GM12864 (cell line): ENCODE measurements at places on chromosomes 13 and 19.

DNA sequence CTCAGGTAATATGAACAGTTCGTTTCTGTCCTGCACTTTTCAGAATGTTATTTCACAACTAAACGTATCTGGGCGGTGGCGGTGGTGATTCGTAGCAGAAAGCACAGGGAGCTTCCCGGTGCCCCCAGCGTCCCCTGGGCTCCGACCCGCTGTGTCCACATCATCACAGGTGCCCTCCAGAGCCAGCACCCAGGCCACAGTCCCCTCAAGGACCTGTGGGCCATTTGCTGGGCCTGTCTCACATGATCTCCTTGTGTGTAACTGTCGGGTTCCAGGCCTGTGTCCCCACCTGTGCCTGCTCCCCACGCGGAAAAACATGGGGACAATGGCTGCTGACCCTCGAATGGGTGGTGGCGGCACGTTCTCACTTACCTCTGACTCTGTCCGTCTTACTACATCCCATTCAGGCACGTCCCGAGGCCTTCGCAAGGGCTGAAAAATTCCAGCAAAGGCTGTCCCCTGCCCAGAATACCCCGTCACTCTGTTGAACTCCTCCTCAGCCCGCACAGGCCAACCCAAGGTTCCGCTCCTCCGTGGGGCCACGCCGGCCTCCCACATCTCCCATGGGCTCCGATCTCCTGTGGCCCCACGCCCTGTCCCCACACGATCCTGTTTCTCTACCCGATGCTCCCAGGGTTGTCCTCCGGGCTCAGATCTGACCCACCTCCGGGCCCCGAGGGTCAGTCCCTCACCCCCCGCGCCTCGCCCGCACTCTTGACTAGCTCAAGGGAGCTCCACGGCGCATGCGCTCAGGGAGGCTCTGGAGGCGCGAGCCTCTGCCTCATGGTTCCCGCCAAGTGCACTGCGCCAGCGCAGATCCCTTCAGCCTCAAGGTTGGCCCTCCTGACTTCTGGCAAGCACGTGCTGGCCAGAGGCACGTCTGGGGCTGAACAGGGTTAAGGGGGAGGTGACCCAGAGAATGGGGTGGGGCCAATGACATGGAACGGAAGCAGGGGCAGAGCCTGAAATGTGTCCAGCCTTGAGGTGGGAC lies 21.2 kb downstream of the DEDD2 start:
- no peak for DNase-seq

DNA sequence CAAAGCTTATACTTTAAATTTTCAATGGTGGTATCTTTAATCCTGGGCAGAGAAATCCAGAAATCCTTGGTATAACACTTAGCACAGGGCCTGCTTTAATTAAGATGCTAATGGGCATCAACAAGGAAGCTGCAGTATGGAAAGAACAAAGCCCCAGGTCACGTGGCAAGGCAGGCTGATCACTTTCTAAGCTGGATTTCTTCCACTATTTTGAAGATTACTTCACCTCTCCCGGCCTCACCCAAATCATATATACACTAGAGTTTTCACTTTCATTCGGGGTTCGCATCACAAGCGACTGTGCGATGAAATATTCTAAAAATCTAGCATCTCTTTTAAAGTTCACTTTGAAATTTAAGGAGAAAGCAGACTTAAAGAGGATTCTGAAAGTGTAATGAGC lies 71.8 kb downstream of the STARD13 start:
- no peak for DNase-seq

DNA sequence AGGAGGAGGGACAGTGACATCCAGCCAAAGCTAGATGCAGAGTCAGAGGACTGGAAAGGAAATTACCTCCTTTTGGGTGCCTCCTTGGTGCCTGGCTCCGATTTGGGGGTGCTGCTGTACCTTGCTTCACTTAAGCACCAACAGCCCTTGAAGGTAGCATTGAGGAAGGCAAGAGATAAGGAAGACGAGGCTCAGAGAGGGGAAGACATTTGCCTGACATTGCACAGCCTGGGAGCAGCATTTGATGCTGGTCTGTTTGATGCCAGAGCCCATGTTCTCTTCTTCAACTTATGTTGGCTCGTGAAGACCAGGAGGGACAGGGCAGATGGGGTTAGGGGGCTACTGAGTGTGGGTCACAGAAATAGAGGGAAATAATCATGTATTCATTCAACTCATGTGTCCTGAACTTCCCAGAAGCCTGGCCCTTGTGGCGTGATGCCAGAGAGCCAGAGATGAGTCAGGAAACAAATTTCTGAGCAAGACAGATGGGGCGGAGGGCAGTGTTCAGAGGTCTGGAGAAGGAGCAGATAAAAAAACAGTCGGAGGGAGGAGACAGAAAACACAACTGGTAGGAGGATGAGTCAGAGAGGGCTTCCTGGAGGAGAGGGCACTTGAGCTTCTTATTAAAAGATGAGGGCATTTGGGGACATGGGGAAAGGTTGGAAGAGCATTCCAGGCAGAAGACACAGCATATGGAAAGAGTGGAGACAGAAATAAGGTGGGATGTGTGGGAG lies 3.0 kb upstream of the C19orf81 start:
- no peak for DNase-seq

GRCh38 chr13:110528371-110528770 lies 33.2 kb downstream of the RAB20 start:
- no peak for DNase-seq

DNA sequence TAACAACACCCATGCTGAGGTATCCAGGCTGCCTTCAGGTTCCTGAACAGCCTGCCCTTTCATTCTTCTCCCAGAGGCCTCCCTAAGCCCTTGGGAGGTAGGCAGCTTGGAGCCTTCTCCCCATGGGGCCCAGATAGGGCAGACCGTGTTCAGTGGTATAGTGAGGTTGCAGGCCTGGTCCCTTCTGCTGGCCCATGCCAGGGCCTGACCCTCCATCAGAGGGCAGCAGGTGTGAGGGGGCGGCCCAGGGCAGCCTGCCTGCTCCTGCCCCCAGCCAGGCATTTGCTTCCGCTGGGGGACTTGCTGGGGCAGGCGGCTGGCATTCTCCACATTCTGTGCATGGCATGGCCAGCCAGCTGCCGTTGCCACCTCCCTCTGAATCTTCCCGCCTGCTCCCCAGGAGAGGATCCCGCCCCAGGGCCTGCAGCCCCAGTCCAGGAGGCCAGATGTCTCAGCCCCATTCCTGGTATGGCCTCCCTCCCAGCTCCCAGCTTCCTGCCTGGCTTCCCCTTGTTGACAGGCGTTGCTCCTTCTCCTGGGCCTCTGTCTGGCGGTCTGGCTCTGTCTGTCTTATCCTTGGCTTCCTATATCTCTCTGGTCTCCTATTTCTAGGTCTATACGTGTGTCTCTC lies 8.9 kb downstream of the CIC start:
- no peak for DNase-seq

- DNase-seq, result no peak
Measured at GRCh38 chr13:98606296-98606695, 29.4 kb upstream of the STK24 start.

- no peak for DNase-seq
Measured at GRCh38 chr19:16660763-16661479, at the start of gene TMEM38A. TMEM38A (plus strand) TSS chr19:16661139; CDS start chr19:16661218, 79 bp downstream.

DNA sequence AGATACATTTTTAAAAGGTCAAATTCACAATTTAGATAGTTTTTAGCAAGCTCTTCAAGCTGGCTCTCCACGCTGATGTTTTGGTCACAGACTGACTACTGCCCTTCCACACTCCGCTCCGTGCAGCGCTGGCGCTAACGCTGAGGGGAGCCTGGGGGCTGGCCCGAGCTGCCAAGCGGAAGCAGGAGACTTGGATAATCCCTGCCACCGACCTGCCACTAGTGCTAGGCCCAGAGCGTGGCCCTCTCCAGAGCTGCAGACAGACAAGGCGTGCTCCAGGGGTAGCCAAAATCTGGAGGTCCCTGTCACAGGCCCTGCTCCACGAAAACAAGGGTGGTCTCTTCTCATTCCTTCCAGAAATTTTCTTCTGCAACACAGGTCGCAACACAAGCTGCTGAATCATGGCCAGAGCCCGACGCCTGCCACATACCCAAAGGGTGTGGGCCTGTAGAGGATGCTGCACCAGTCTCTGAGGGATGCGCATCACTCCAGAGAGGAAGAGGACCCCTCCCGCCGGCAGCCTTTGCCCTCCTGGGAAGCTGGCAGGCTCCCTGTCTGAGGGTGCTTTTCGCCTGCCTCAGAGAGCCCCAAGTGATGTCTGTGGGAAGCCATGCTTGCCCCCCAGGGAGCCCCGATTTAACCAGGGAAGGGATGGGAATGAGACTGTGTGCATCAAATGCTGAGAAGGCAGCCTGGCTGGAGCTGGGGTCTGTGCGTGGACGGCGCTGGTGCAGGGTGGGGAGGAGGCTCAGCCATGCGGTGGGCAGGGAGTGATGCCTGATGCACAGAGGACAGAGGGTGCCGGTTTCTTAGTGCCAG lies 21.6 kb downstream of the CAPS start:
- no peak for DNase-seq

DNA sequence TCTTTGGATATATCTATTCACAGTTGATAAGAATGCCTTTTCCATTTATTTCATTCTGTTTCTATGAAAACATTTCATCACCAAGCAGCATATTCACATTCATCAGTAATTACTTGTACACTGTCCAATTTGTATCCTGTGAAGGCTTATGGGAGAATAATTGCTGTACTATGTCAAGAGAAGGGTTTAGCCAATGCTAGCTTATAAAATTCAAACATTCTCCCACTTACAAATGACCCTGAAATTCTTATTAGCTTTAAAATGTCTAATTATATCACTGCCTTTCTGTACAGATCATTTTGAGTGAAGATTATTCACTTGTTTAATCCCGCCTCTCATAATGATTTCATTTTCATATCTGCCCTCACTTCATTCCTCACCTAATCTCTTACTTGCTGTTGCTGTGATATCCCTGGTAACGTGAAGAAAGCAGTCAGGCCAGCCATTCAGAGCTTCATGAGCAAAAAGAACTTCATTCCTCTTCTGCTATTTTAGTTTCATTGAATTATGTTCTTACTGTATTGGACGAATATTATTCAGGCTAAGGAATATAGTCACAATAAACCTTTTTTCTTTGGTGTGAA lies 778.7 kb downstream of the OLFM4 start:
- DNase-seq, result no peak

DNA sequence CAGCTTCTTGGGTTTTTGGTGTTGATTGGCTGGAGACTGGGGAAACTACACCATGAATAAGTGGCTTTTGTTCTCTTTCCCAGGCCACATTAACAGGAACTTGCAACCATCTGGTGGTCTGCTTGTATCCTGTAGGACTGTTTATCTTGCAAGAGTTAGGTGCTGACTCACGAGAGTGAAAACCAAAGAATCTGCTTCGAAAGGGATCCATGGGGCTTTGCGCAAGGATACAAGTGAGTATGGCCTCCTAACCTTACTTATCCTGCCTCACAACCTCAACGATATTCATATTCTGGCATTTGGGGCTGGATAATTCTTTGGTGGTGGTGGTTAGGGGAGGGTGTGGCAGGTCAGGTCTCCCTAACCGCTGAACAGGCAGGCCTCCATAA lies 4.7 kb upstream of the SIGLECL1 start:
- DNase-seq, result no peak

GRCh38 chr13:70534466-70534865 lies 426.2 kb upstream of the KLHL1 start:
- no peak for DNase-seq

GRCh38 chr19:51227326-51227725 lies 2.4 kb downstream of the CD33 start:
- no peak for DNase-seq

- peak; percentile 93 for DNase-seq
Measured at GRCh38 chr13:74133657-74134201, 475 bp downstream of the KLF12 start.

GRCh38 chr13:67950603-67951002 lies 720.5 kb upstream of the PCDH9 start:
- DNase-seq, result no peak

- DNase-seq, result no peak
Measured at GRCh38 chr13:92807353-92807752, 419.3 kb upstream of the GPC6 start.

DNA sequence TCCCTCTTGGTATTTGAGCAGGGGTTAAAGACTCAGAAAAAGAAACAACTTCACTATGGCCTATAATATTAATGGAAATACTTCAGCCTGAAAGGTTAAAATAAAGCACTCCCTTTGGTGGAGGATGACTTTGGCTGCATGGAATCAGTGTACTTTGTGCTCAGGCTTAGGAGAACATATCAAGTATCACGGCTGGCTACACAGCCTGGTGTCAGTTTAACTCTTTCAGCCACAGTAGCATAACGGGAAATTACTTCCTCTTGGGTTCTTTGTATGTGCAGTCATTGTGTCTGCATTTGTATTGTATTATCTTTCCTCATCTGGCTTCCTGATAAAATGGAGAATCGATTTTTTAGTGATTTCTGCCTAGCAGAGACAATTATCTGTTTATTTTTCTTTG lies 239.0 kb downstream of the GGACT start:
- no peak for DNase-seq

GRCh38 chr13:44259045-44260027 lies 114.3 kb upstream of the SERP2 start:
- DNase-seq, result peak; percentile 51

- no peak for DNase-seq
Measured at GRCh38 chr13:22320991-22321390, 650.1 kb downstream of the FGF9 start.

- no peak for DNase-seq
Measured at GRCh38 chr19:8097198-8097597, 44.6 kb downstream of the CCL25 start.

GRCh38 chr19:5407356-5407755 lies 47.9 kb upstream of the ZNRF4 start:
- no peak for DNase-seq

DNA sequence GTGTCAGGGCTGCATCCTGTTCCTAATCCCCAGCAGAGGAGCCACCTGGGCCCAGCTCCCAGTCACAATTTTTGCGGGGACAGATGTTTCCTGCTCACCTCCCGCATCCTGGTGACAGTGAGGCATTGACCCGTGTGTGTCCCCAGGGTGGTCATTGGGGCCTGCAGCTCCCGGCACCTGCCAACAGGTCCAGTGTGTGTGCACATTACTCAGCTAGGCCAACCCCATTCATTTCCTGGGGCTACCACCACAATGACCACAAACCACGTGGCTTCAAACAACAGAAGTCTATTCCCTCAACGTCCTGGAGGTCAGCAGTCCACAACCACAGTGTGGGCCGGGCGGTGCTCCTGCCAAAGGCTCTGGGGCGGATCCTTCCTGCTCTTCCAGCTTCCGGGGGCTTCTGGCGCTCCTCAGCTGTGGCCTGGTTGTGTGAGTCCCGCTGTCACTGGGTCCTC lies 11.9 kb upstream of the F2RL3 start:
- no peak for DNase-seq

GRCh38 chr19:4284176-4284958 lies 5.3 kb downstream of the SHD start:
- no peak for DNase-seq

- no peak for DNase-seq
Measured at GRCh38 chr19:4304538-4305256, at the start of gene FSD1. FSD1 (plus strand) TSS chr19:4304598; CDS start chr19:4304747, 149 bp downstream.

DNA sequence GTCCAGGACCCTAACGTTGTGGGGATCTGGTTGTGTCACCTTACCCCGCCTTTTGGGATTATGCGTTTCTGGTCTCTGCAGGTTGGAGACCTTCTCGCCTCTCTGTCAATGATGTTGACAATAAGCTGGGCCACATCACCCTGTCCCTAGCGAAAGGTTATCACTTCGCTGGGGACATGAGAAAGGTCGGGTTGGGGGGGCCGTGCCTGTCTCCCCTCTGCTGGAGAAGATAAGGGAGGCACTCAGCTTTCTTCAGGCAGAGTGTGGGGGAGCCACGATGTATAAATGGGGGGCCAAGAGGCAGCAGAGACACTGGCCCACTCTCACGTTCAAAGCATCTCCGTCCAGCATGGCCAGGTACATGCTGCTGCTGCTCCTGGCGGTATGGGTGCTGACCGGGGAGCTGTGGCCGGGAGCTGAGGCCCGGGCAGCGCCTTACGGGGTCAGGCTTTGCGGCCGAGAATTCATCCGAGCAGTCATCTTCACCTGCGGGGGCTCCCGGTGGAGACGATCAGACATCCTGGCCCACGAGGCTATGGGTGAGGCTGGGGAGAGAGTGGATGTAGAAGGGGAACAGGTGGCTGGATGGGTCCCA lies at the start of gene RLN3:
Gene RLN3 (plus strand): TSS at position 293 of the 595 bp plus-strand sequence. CDS start 57 bp downstream, at position 350.
- DNase-seq, result no peak
